ENCODE measurements at places on chromosomes 5 and 9. TPM values are rescaled to one million over a fixed set of nuclear protein-coding genes. Genes with fewer than 3 reads are reported as not detected.

Gene BNC2
- polyA plus RNA-seq = 8.9 TPM

Gene PTGES
- polyA plus RNA-seq = 4.9 TPM

- DNase-seq = no peak
Observed at GRCh38 chr9:123334639-123335038, 21.4 kb upstream of the CRB2 start.

- DNase-seq = no peak
Observed at GRCh38 chr5:39476843-39477220, 52.1 kb upstream of the DAB2 start.

- DNase-seq = no peak
Observed at GRCh38 chr9:95118596-95118995, 198.9 kb downstream of the FANCC start.
